ENCODE measurements at places on chromosomes 6 and 20.

DNA sequence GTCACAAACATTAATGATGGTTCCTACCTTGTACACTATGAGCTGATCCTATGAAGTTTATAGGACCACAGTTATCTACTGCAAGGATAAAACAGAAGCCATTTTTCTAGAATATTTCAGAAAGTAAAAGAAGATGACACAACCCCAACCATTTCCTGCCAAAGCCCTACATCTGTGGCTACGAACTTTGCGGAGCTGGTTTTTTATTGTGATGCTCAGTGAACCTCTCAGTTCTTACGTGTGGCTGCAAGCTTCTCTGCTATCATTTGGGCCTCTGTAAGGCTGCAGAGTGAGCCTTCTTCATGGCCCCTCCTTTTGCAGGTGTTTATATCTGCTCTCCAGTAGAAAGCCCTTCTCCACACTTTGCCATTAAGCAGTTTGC, 17.8 kb upstream of the TAGAP start:
- H3K4me3 ChIP-seq, result no peak overlapping the region
- DNase-seq, result no peak

- H3K27ac ChIP-seq, result no peak overlapping the region
- H3K27me3 ChIP-seq, result no peaks in the 10 kb centered on the region
- H3K36me3 ChIP-seq, result no peaks in the 10 kb centered on the region
- DNase-seq, result no peak
- H3K4me3 ChIP-seq, result no peak overlapping the region
Observed at GRCh38 chr6:7785243-7786035, 59.5 kb downstream of the BMP6 start.

DNA sequence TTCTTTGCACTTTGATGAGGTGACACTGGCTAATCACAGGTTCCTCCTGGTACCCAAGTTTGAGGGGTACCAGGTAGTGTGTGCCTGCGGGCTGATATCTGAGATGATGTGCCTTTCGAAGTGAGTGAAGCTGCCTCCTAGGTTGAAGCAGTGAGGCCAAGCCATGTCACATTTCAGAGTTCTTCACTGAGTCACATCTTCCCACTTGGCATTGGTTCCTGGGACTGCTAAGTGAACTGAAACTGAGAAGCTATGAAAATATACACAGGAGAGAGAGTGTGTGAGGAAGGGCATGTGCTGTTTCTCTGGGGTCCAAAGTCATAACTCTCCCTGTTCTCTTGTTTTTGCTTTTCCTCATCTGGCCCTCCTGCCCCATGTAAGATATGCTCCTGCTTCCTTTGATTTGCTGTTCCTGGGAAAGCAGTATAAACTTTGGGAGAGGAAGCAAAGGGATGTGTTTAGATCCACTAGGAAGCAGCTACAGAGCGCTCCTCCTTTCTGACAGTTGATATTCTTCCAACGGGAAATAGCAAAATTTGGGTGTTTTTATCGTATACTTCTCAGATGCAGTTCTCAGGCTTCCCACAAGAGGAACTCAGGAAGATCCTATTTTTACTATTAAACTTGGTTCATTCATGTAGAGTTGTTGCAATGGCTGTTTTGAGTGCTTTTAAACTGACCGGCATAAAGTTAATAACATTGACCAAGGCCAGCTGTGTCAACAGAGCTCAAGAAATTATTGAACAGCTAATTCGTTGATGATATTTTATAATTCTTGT, 153.7 kb downstream of the MOXD1 start:
- no peaks in the 10 kb centered on the region for H3K27me3 ChIP-seq
- no peaks in the 10 kb centered on the region for H3K4me1 ChIP-seq
- H3K4me3 ChIP-seq, result no peak overlapping the region

DNA sequence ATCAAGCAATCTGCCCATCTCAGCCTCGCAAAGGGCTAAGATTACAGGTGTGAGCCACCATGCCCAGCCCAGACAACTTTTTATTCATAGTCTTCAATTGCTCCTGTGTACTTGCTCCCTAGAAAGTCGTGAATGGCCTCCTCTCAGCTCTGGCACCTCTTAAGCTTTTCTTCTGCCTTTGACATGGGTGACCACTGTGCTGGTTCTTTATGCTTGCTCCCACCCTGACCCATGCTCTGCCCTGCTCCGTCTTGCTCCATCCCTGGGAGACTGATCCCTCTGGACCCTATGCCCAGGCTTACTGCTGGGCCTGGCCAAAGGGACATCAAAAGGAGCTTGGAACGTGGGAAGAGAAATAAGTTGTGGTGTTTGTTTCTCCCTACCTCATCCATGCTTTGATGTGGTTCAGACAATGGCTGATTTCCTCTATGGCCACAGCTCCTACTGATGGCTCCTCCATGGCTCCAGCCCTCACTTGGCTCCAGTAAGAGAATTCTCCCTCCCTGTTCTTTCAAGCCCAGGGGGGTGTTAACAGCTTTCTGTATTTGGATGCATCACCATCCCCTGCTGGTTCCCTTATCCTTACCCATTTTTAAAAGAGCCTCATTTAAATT, 7.7 kb upstream of the TREM2 start:
- H3K4me3 ChIP-seq, result no peak overlapping the region
- DNase-seq, result no peak
- H3K27ac ChIP-seq, result no peak overlapping the region
- no peaks in the 10 kb centered on the region for H3K4me1 ChIP-seq

GRCh38 chr20:51345601-51346101, 196.9 kb downstream of the NFATC2 start:
- DNase-seq, result peak; percentile 27
- no peak overlapping the region for H3K4me3 ChIP-seq
- H3K27me3 ChIP-seq, result no peaks in the 10 kb centered on the region

- no peak for DNase-seq
- no peak overlapping the region for H3K27ac ChIP-seq
- no peaks in the 10 kb centered on the region for H3K36me3 ChIP-seq
- H3K4me1 ChIP-seq, result no peaks in the 10 kb centered on the region
- H3K4me3 ChIP-seq, result peak overlapping the region; percentile 28
- H3K27me3 ChIP-seq, result no peaks in the 10 kb centered on the region
Observed at GRCh38 chr6:122049341-122049740, 350.1 kb upstream of the HSF2 start.

GRCh38 chr20:2878515-2878914, 5.2 kb downstream of the PTPRA start:
- H3K4me3 ChIP-seq, result no peak overlapping the region
- H3K4me1 ChIP-seq, result peaks cover 44% of the 10 kb centered on the region
- no peaks in the 10 kb centered on the region for H3K27me3 ChIP-seq
- H3K27ac ChIP-seq, result no peak overlapping the region
- no peak for DNase-seq

DNA sequence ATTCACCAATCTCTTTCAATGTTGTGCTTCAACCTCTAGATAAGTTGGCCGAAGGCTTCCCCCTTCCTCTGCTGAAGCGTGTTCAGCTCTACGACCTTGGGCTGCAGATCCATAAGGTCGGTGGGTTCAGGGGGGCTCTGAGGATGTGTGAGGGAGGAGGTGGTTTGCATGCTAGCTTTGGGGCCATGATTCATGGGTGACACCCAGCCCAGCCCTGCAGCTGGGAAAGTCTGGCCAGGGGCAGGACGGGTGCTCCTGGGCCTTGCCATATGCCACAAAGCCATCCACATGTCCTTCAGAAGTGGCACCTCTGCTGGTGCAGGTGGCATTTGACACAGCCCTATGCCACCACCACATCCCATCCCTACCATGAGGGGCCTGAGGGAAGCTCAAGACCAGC, 27.6 kb downstream of the LBP start:
- no peaks in the 10 kb centered on the region for H3K4me1 ChIP-seq
- no peak for DNase-seq
- H3K36me3 ChIP-seq, result no peaks in the 10 kb centered on the region
- H3K27ac ChIP-seq, result no peak overlapping the region
- no peaks in the 10 kb centered on the region for H3K27me3 ChIP-seq
- H3K4me3 ChIP-seq, result no peak overlapping the region

DNA sequence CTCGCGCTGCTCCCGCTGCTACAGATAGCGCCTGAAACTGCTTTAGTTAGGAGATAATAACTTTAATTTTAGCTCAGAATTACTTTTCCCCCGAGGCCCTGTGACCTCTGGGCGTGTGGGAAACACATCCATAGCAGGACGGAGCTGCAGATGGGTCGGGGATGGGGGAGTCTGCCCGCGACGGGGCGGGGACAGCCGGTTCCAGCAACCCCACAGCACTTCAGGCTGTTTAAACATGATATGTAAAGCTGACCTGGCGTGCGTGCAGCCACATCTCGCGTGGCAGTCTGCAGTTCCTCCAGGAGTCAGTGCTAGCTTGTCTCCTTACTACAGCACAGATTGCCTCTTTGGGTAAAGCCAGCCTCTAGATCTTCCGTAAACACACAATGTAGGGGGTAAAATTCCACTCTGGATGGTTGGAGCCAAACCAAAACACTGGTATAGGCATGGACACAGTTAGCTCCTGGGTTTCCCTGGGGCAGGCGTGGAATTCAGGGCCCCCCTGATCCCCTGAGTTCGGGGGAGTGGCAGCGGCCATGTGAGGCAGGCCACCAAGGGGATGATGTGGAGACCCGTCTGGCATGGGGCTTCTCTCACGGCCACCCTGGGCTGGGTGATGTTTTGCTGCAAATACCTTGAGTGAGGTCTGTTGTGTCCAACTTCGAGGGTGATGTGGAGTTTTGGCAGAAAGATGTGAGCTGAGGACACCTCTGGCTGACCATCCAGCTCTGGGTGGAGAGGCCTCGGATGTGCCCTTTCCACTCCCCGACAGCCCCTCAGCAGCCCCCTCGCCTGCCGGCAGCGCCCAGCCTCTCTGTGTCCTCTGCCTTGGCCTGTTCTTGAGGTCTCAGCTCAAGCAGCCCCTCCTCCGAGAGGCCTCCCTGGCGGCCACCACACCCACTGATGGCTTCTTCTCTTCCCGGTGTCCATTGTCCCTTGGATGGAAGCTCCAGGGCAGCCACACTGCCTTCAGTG, 214.5 kb downstream of the TAF4 start:
- no peak for DNase-seq
- H3K36me3 ChIP-seq, result no peaks in the 10 kb centered on the region
- no peaks in the 10 kb centered on the region for H3K27me3 ChIP-seq
- H3K27ac ChIP-seq, result no peak overlapping the region
- H3K4me3 ChIP-seq, result no peak overlapping the region

DNA sequence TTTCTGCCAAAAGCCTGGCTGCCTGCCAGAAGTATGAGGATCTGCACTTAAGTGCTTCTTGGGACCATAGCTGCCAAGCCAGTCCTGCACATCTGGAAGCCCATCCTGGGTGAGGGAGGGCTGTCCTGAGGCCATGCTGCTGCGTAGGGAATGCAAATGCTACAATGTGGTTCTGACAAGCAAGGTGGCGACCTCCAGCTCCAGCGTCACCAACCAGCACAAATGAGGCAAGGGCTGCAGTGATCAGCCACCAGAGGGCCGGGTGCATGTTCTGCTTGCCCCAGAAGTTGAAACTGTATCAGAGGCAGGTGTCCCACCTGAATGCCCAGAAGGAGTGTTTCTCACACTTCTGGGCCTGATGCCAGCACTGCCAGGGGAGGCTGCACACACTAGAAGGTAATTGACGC, 99.1 kb upstream of the KCNQ5 start:
- no peak overlapping the region for H3K27ac ChIP-seq
- no peak overlapping the region for H3K4me3 ChIP-seq
- no peaks in the 10 kb centered on the region for H3K4me1 ChIP-seq
- H3K36me3 ChIP-seq, result no peaks in the 10 kb centered on the region

DNA sequence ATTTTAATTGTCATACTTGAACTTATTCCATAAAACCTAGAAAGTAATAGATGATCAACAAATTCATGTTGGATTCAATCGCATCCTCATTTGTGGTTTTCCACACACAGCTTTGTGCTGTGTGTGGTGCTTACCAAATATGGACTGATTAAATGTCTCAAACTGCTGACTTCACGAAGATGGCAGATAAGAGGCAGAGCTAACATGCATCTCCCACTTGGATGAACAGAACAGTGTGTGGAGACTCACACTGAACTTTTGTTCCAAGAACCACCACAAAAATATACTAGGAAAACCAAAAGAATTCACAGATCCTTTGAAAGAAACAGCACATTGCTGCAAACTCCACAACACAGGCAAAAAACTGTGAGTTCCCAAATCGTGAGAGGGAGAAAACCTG, 603.7 kb downstream of the TENT5A start:
- H3K36me3 ChIP-seq, result no peaks in the 10 kb centered on the region
- H3K4me1 ChIP-seq, result no peaks in the 10 kb centered on the region
- H3K4me3 ChIP-seq, result no peak overlapping the region
- no peaks in the 10 kb centered on the region for H3K27me3 ChIP-seq

DNA sequence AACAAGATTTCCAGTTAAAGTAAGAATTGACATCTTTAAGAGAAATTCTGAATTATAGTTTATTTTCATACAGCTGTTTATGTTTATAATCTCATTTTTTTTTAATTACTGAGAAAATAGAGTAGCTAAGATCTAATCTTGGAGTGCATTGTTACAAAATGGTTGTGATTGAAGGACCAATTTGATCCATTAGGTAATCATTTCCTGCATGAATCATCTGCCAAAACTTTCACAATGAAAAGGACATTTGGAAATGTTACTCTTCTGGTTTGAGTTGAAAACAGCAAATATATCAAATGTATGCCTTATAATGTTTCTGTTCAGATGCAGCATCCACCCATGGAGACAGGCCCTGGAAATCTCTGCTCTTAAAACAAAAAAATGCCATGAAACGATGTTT, 19.0 kb downstream of the TUBB2A start:
- H3K27me3 ChIP-seq, result no peaks in the 10 kb centered on the region
- DNase-seq, result no peak
- no peak overlapping the region for H3K27ac ChIP-seq
- no peak overlapping the region for H3K4me3 ChIP-seq
- peaks cover 10% of the 10 kb centered on the region for H3K4me1 ChIP-seq
- H3K36me3 ChIP-seq, result peaks cover 85% of the 10 kb centered on the region

GRCh38 chr6:75446241-75446880, 47.2 kb downstream of the FILIP1 start:
- no peaks in the 10 kb centered on the region for H3K27me3 ChIP-seq
- no peak overlapping the region for H3K27ac ChIP-seq
- H3K4me3 ChIP-seq, result no peak overlapping the region
- DNase-seq, result no peak
- H3K4me1 ChIP-seq, result no peaks in the 10 kb centered on the region
- no peaks in the 10 kb centered on the region for H3K36me3 ChIP-seq

DNA sequence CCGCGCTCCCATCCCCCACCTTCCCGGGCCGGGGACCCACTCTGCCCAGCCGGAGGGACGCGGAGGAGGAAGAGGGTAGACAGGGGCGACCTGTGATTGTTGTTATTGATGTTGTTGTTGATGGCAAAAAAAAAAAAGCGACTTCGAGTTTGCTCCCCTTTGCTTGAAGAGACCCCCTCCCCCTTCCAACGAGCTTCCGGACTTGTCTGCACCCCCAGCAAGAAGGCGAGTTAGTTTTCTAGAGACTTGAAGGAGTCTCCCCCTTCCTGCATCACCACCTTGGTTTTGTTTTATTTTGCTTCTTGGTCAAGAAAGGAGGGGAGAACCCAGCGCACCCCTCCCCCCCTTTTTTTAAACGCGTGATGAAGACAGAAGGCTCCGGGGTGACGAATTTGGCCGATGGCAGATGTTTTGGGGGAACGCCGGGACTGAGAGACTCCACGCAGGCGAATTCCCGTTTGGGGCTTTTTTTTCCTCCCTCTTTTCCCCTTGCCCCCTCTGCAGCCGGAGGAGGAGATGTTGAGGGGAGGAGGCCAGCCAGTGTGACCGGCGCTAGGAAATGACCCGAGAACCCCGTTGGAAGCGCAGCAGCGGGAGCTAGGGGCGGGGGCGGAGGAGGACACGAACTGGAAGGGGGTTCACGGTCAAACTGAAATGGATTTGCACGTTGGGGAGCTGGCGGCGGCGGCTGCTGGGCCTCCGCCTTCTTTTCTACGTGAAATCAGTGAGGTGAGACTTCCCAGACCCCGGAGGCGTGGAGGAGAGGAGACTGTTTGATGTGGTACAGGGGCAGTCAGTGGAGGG, 2.8 kb downstream of the SOX4 start:
- H3K4me1 ChIP-seq, result peaks cover 19% of the 10 kb centered on the region
- H3K27me3 ChIP-seq, result no peaks in the 10 kb centered on the region
- H3K36me3 ChIP-seq, result no peaks in the 10 kb centered on the region
- no peak for DNase-seq
- peak overlapping the region; percentile 70 for H3K4me3 ChIP-seq
- H3K27ac ChIP-seq, result peak overlapping the region; percentile 82
